ENCODE measurements at places on chromosomes 11 and 22.

- no peak for DNase-seq
Observed at GRCh38 chr22:39365492-39365780, 15.6 kb downstream of the SYNGR1 start.

DNA sequence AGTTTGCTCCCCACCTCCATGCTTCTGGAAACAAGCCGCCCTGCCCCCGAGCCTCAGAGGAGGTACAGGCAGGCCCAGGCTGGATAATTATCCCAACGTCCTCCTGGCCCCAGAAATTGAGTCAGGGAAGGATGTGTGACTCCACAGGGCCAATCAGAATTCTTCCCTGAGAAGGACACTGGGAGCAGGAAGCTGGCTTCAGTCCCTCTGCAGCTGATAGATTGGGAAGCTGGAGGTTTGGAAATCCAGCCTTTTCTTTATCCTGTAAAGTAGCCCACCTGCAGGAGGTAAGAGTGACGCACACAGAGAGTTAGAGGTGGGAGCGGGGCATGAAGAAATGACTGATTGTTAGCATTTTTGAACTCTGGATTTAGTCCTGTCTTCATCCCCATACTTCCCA is 97.5 kb upstream of the CD82 start:
- no peak for DNase-seq

- no peak for DNase-seq
Observed at GRCh38 chr11:128936606-128937251, 5.9 kb downstream of the TP53AIP1 start.

DNA sequence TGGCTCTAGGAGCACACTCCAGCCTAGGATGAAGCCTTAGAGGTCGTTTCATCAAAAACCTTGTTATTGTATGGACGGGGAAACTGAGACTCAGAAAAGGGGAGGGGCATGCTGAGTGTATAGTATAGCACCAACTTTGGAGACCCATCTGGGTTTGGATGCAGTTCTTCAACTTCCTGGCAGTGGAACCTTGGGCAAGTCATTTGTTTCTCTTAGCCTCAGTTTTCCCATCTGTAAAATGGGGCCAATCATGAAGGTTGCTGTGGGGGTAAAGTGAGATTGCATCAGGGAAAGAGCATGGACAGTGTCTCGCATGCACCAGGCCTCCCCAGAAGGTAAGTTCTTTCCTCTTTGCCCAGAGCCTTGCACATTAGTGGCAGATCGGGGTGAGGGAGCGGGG is 47.6 kb upstream of the RASD2 start:
- no peak for DNase-seq

- no peak for DNase-seq
Observed at GRCh38 chr11:73542175-73542574, 55.7 kb downstream of the FAM168A start.

GRCh38 chr11:79156031-79156430 is 284.8 kb downstream of the TENM4 start:
- DNase-seq, result no peak

DNA sequence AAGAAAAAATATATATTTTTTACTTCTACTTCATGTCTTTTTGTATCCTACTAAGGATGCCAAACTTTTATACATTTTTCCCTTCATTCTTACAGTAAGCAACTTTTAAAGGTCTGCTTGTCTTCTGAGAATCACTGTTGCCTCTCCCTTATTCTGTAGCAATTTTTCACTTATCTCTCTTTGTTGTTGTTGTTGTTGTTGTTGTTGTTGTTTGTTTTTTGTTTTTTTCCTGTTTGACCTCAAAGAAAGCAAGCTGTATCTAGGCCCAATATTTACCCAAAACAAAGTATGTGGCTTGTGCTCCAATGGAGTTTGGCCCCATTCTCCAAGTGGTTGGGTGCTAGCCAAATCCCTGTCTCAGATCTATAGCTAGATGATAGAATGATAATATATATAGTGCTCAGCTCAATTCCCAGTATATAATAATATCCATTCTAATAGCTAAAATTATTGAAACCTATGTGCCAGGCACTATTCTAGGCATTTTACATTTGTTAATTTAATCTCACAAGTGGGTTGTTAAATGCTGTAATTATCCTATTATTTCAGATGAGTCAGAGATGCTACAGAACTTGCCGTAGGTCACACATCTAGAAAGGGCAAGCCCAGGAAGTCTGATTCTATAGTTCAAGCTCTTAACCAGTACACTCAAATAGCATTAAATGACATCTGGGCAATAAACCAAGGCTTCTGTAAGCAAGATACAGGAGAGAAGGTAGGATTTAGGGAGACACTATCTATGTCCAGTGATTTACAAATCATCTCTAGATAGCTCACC is 205.1 kb upstream of the PITPNB start:
- DNase-seq, result no peak

GRCh38 chr11:47436726-47437125 is 10.5 kb upstream of the PSMC3 start:
- no peak for DNase-seq

GRCh38 chr11:43934601-43935423 is 7.6 kb upstream of the C11orf96 start:
- no peak for DNase-seq

- no peak for DNase-seq
Observed at GRCh38 chr22:21457023-21457787, 10.0 kb upstream of the TMEM191C start.

GRCh38 chr11:76162336-76163288 is 43.7 kb downstream of the WNT11 start:
- no peak for DNase-seq

DNA sequence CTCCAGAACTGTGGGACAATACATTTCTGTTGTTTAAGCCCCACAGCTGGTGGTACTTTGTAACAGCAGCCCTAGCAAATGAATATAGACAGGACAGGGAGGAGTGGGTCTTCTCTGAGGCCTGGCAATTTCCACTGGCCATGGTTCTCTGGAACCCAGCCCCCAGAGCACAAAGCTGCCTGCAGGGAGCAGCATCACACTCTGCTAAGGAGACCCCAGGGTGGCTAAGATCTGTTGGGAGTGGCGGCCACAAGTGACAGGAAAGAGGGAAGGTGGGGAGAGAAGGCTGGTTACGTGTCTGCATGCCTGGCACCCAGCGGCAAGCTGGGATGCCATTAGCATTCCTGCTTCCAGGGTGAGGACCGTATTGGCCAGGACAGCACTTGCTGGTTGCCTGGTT is 211.9 kb downstream of the ST3GAL4 start:
- DNase-seq, result no peak

DNA sequence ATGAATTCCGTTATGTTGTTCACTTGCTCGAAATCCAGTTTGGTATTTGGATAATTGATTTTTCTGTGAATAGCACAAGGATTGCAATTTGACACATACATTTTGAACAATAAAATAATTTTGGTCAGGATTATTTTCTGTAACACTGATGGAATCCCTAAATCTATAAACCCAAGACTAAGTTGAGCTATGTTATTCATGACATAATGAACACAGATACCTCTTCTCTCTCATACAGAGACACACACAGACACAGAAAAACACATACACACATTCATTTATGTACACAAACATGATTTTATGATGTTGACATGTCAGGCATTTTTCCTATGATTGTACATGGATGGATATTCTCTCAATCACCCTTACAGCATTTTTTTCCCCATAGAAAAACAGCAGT is at the start of gene OR4C5:
Gene OR4C5 (minus strand): TSS at position 101 of the 400 bp plus-strand sequence. CDS start 0 bp downstream, at position 101.
- DNase-seq, result no peak

DNA sequence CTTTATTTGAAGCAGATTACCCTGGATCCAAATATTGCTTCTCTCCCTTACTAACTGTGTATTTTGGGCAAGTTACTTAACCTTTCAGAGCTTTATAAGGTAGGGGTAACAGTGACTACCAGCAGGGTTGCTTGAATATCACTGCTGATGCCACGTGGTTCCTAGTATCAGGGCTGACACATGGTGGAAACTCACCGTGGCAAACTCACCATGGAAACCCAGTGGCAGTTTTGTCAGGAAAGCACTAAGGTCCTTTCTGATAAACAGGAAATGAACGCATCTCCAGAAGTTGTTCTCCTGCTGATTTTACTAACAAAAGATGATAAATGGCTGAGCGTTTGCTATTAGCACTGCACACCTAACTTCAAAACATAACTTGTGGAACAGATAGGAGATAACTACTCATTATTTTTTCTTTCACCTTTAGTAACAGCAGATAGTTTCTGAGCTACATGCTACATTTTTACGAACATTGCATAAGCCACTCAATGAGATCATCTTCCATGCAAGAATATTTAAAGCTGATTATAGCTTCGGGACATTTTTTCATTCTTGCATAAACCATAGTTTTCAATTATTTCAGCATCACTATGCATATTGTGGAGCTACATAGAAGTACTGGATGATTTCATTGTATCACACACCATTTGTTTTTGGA is 59.7 kb upstream of the RAG2 start:
- no peak for DNase-seq

DNA sequence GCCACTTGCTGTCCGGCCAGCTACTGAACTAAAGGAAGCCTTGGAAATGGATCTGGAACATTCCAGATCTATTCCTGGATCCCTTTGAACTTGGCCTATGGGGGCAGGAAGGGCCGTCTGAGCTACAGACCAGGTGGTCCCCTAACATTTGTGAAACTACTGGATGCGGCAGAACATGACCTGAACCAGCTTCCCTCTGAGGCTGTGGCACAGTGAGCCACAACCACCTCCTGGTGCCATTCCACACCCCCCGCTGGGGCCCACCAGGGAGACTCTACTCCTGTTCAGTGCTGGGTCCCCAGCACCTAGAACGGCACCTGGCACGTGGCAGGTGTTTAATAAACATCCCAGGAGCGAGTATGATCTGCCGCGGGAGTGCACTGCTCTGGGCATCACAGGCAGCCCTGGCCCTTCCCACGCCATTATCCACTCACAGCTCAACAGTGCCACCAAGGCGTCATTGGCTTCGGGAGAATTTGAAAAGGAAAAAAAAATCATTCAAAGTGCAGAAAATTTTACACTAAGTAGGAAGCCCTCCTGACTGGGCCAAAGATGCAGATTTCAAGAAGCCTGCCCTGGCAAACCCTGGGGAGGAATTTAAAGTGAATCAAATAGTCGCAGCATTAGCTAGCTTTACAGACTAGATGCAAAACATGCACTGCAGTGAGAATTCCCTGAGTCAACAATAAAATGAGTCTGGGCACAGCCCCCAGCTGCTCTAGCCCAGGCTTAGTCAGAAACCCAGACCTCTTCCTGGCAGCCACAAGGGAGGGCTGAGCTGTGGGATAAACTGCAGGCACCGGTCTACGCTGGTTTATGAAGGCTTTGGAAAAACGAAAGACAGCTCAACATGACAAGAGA is 14.3 kb upstream of the EFCAB6 start:
- DNase-seq, result no peak

- no peak for DNase-seq
Observed at GRCh38 chr11:1622086-1622485, at the start of gene KRTAP5-4. Gene KRTAP5-4, minus strand, starts transcription at chr11:1622138. Its CDS starts 45 bp downstream, at chr11:1622093.

DNA sequence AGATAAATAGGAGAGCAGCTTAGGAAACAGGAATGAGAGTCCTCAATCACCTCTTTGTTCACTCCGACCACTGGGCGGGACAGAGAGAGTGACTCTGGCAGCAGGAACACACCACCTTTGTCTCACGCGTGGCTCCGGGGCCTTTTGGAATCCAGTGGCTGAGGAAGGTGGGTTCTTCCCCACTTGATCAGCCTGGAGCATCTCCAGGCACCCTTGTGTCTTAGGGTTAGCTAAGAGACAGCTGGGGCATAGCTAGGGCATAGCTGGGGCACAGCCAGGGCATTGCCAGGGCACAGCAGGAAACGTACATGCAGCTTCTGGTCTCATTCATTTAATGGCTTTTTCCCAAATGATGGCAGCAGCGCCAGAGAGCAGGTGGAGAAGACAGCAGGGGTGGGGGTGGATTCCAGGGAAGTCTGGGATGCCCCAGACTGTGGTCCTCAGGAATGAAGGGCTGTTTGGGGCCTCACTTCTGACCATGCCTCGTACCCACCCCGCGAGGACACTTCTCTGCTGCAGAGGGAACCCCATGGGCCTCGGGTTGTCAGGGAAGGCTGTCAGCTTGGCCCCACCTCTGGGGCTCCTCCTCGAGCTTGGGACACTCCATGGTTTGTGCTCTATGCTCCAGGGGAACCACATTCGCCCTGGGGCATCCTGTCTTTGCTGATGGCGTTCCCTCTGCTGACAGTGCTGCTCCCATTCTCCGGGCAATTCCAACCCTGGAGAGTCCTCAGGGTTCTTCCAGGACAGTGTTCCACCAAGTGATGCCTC is 30.4 kb upstream of the SHANK2 start:
- no peak for DNase-seq

GRCh38 chr11:12126344-12127019 is 16.1 kb downstream of the MICAL2 start:
- no peak for DNase-seq

DNA sequence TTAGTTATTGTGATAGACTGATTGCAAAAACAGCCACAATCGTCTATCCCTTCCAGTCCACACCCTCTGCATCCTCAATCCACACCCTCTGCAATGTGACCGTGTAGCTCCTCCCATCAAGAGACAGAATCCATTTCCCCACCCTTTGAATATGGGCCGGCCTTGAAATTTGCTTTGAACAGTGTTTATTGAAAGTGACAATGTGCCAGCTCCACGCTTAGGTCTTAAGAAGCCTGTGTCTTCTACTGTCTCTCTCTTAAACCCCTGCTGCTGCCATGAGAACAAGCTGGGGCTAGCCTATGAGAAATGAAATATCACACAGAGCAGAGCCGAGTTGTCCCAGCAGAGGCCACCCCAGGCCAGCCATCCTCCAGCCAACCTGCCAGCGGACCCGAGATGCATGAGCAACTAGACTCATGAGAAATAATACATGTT is 22.3 kb upstream of the MICAL2 start:
- DNase-seq, result no peak

DNA sequence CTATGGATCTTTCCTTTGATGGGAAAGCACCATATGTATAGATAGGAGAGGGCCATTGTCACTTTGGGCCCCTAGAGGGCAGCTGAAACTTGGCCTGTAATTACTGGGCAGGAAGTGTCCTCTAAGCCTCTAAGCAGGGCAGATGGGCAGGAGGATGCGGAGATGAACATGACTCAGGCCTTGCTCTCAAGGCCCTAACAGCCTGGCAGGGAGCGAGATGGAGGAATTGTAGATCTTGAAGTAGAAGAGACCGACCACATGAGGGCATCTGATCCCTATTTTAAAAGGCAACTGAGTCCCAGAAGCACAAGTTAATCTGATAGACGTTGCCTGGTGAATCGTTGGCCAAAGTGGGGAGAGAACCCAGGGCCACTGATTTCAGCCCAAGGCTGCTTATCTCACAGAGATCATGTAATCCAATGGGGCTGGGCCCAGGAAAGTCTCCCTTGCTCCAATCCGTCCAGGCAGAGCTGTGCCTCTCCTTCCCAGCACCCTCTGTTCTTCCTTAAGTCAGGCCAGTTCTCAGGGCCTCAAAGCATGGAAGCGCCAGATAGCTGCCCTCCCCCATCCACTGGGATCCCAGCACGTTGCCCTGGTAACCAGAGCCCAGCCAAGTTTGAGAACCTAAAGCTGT is 2.5 kb upstream of the SEPTIN3 start:
- DNase-seq, result no peak
